ENCODE measurements at places on chromosomes 6 and 20.

- no peak for DNase-seq
Measured at GRCh38 chr20:41714030-41714429, 95.9 kb upstream of the CHD6 start.

DNA sequence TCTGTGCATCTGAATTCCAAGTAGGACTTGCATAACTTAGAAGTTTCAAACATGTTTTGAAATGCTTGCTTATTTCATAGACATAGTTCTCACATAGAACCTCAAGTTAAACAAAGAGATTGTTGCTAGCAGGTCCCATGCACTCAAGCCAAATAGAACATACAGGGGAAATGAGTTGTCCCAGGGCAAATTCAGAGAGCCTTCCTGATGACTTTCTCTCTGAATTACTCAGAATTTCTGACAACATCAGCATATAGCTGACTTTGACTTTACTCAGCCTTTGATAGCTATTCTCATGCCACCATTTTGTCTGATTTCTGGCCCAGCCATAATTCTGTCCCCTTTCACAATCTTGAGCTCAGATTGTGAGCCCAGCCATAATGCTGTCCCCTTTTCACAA is 333.2 kb upstream of the PLCB4 start:
- no peak for DNase-seq

- no peak for DNase-seq
Measured at GRCh38 chr20:44598423-44599305, 16.3 kb downstream of the PKIG start.

DNA sequence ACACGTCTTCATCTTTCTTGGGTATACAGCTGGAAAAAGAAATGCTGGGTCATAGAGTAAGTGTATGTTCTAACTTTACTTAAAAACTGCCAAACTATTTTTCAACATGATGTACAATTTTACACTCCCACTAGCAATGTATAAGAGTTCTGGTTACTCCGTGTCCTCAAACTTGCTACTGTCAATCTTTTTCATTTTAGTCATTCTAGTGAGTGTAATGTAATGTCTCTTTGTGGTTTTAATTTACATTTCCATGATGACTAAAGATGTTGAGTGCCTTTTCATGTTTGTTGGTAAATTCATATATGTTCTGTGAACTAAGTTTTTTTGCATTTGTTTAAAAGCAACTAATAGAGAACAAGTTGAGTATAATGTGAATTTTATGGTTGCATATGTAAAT is 43.9 kb downstream of the ATG5 start:
- no peak for DNase-seq

DNA sequence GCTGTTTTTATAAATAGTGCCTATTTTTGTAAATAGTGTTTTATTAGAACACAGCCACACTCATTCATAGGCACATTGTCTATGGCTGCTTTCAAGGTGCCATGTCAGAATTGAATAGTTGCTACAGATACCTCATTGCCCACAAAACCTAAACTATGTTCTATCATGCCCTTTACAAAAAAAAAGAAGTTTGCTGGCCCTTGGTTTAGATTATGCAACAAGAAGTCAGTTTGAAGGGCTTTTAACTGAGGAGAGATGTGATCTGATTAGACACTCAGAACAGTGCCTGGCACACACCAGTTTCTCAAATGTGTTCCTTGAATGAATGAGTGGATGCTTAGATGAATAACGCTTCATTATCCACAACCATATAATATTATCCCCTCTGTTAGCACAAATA is 366.1 kb downstream of the MAFB start:
- no peak for DNase-seq

GRCh38 chr6:108693430-108694154 is 132.9 kb downstream of the FOXO3 start:
- no peak for DNase-seq

- DNase-seq, result no peak
Measured at GRCh38 chr6:151034825-151035781, 169.6 kb downstream of the MTHFD1L start.

- DNase-seq, result no peak
Measured at GRCh38 chr6:149503872-149504271, 19.1 kb upstream of the ZC3H12D start.

GRCh38 chr6:112027942-112028674 is 25.8 kb upstream of the CCN6 start:
- peak; percentile 40 for DNase-seq

- DNase-seq, result no peak
Measured at GRCh38 chr6:12331474-12331873, 41.3 kb downstream of the EDN1 start.

DNA sequence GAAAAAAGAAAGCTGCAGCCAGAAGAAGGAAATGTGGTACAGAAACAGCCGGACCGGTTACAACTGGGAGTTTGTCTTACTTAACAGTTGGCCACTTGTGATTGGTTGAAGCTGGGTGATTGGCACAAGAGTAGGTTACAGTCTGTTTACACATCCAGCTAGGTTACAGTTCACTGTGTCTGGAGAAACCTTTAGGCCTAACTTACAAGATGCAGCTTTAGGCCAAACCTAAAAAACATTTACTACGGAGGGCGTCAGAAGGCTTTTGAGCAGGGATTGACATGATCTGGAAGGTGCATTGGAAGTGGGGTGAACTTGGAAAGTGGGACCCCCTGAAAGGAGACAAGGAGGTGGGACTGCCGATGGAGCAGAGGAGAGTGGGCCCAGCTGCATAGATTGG is 122.3 kb downstream of the BANF2 start:
- DNase-seq, result no peak

DNA sequence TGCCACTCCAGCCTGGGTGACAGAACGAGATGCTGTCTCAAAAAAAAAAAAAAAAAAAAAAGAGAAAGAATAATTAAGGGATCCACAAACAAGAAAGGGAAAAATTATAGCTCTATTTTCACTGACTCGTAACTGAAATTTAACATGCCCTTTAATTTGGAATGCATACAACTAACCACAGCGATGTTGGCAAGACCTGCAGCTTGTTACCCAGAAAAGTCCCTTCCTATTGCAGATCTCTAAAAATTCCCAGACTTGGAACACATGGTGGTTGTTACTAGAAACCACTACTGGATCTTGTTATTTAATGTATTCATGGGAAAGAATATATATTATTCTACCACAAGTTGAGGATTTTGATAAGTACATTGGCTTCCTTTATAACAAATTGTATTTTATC is 27.8 kb upstream of the SMIM28 start:
- no peak for DNase-seq

- DNase-seq, result no peak
Measured at GRCh38 chr6:13915561-13916229, 9.1 kb upstream of the RNF182 start.

GRCh38 chr6:164167873-164168405 is 753.4 kb downstream of the QKI start:
- DNase-seq, result no peak

DNA sequence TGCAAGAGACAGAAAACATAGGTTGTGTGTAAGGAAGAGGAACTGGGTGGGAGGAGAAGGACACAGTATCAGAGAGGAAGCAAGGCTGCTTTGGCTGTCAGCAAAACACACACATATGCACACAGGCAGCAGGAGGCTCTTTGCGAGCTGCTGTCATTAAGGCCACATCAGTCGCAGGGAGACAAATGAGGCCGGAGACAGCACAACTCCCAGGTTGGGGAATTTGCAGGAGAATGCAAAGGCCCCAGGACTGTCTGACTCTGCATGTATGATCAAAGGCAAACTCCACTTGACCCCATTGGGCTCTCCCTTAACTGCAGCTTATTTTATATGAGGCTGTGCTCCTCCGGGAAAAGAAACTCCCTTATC is 35.3 kb downstream of the METTL24 start:
- DNase-seq, result no peak

- no peak for DNase-seq
Measured at GRCh38 chr6:118712969-118713368, 61.6 kb upstream of the CEP85L start.

- DNase-seq, result peak; percentile 45
Measured at GRCh38 chr6:79868098-79868722, 79.1 kb downstream of the ELOVL4 start.

DNA sequence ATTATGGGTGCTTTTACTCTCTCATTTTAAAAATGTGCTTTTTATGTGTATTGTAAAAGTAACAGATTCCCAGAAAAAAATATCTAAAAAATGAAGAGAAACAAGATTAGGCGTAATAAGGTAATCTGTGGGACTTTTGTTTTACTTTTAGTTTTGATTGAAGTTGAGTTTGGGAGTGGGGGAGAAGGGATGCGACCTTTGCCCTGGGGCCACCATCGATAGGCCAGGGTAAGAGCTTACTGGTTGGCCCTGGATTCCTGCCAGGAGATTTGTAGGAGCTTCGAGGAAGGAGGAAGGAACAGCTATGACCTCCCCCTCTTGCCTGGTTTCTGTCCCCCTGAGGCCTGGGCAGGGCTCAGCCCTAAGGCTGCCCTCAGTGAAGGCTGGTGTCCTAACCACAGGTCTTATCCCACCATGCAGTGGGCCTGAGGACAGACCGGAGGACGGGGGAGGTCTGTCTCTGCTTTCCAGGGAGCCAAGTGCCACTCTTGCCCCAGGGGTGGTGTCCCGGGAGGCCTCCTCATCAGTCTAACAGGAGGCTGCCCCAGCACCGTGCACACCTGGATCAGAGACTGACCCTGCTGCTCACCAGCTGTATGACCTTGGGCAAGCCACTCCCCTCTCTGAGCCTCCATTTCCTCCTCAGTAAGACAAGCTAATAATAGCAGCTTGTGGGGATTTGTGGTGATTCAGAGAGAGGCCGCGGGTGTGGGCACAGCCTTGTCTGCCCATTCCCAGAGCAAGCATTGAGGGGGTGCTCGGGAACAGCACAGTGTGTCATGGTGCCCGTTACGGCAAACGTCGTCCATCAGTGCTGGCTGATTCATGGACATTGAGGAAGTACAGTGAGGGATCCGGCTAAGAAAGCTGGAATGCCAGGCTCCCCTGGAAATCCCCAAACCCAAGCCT is 21.2 kb downstream of the TGM2 start:
- no peak for DNase-seq

GRCh38 chr20:62349556-62350097 is 17.5 kb downstream of the LAMA5 start:
- DNase-seq, result no peak

- DNase-seq, result no peak
Measured at GRCh38 chr6:81138236-81138635, 614.2 kb downstream of the TENT5A start.

- no peak for DNase-seq
Measured at GRCh38 chr6:5303682-5304081, 42.4 kb downstream of the FARS2 start.

DNA sequence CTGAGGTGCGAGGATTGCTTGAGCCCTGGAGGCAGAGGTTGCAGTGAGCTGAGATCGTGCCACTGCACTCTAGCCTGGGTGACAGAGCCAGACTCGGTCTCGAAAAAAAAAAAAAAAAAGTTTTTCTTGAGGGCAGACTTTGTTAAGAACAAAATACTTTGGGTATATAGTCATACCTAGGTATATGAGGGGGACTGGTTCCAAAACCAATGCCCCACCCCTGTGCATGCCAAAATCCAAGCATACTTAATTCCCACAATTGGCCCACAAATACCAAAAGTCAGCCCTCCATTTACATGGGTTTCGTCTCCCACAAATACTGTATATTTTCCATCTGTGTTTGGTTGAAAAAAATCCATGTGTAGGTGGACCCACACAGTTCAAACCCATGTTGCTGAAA is 119.9 kb downstream of the INSM1 start:
- no peak for DNase-seq

DNA sequence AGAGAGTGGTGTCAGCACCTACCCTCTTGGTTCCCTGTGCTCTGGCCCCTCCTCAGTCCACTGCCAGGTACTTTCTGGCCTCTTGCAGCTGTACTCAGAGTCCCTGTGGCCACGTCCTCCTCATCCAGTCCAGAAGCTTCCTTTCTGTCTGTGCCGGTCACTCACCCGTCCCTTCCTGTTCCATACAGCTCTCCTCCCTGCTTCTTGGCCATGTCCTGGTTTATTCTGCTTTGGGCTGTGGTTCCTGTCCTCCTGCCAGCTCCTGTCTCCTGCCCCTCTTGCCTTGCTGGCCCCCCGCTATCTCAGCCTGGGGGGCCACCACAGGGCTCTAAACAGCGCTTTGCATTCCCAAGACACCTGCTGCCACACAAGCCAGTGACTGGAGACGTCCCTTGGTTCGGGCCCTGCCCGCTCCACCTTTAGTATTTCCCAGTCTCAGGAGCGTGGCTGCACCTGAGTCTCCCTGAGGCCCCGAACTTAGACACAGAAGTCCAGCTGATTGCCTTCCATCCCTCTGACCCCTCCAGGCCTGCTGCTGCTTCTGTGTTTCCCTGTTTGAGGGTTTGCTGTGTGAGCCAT is 15.5 kb upstream of the RBM38 start:
- no peak for DNase-seq

DNA sequence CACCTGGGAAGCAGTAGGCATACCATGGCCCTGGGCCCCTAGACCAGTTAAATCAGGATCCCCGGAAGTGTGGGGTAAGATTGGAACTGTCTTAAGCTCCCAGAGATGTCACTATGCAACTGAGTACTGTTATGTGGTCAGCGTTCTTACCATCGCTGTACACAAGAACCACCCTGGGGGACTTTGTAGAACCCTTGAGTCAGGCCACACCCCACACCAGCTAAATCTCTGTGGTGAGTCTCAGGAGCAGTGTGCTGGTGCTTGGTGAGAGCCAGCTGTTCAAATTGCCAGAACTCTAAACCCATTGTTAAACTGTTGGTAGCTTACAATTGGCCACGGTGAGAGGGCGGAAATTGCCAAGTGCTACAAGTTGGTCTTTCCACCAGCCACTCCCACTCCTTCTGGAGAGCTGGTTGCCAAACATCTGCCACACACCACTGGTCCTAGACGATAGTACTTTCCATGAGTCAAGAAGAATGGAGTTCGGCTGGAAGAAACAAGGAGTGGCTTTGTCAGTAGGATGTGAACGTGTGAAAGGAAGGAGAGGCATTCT is 80.5 kb upstream of the SYNDIG1 start:
- no peak for DNase-seq

DNA sequence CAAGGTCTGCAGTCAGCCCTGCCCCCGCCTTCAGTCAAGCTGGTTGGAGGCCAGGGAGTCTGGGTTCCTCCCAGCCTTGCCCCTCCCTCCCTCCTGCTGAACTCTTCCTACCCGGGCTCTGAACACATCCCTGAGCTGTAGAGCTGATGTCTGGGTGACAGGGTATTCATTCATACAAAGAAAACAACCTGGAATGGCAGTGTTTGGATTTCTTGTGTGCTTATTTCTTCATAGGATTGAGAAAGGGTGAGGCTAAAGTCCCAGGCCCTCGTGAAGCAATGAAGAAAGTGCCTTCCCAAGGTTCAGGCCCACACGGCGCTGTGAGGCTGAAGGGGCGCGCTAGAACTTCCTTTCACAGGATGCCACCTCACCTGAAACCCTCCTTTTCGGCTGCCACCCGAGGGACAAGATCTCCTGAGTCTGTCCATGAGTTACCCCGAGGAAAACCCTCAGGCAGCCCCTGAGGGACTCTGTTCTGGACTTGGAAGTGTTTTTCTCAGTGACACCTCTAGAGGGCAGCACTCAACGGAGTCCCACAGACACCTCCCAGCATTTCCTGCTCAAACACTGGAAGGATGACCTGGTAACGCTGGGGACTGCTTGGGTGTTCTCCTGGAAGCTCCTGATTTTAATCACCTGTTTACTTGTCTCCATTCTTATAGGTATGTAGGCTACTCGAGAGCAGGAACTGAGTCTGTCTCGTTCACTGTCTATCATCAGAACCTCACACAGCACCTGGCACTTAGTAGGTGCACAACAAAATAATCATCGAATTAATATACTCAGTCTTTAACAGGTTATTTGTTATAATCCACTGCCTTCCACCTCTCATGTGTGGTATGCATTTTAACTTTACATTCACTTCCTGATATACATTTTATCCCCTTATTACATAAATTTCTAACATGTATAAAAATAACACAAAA is 11.8 kb upstream of the GSTA1 start:
- peak; percentile 30 for DNase-seq

GRCh38 chr6:32244946-32245398 is 21.1 kb upstream of the NOTCH4 start:
- peak; percentile 67 for DNase-seq

- no peak for DNase-seq
Measured at GRCh38 chr6:13474360-13474759, 13.0 kb downstream of the GFOD1 start.

Data from effector memory CD8-positive, alpha-beta T cell (primary cell).